ENCODE measurements at places on chromosomes 7 and 10. TPM values are rescaled to one million over a fixed set of nuclear protein-coding genes. Genes with fewer than 3 reads are reported as not detected.

The OR2A12 gene
- total RNA-seq = not detected

The MBL2 gene
- total RNA-seq = not detected

The STK32C gene
- 20.7 TPM for total RNA-seq

The NRG3 gene
- total RNA-seq = not detected

The NRAP gene
- total RNA-seq = not detected

All from MCF 10A (cell line).